ENCODE measurements at places on chromosomes 2 and 18.

- no peak for DNase-seq
Observed at GRCh38 chr18:75358928-75359327, 68.6 kb downstream of the SMIM21 start.

DNA sequence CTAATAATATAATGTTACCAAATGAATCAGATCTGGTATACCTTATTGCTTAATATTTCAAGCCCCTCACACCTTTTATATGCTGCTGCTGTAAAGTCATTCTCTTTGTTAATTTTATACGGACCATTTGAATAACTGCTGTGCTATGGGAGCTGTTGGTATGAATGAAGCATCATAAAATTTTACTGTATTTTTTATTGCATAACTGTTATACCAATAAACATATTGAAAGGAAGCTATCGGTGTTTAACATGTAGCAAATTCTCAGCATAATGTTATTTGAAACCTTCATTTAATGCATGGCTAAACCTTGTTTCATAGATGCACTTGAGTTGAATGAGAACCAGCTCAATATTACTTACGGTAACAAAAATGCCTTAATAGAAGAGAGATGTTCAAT is 1040.3 kb downstream of the SOCS6 start:
- DNase-seq = no peak

GRCh38 chr18:52716973-52717372 is 377.0 kb downstream of the DCC start:
- peak; percentile 38 for DNase-seq

DNA sequence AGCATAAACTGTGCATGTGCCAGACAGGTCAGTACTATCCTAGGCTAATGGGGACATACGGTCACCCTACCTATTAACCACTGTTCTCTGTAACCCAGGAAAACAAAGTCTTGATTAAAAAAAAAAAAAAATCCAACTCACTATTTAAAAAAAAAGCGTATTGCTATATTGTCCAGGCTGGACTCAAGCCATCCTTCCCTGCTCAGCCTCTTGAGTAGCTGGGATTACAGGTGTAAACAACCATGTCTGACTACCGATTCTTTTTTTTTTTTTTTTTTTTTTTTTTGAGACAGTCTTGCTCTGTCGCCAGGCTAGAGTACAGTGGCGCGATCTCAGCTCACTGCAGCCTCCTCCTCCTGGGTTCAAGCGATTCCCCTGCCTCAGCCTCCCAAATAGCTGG is 11.6 kb downstream of the ATAD2B start:
- no peak for DNase-seq

DNA sequence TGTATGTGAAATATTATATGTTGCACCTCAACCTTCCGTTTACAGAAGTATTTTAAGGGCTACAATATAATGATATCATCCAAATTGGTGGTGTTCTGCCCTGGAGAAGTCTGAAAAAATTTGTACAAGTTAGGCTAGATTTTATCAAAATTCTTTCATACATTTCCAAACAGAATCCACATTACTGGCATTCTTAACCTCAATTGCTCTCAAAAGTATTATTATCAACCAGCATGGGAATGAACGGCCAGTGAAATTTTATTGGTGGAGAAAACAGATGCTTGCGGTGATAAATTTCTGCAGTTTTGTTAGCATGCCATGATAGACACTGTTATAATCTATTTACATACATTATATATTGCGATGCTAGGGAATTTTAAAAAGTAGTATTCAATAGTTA is 88.3 kb upstream of the TFPI start:
- DNase-seq = no peak

- DNase-seq = peak; percentile 6
Observed at GRCh38 chr18:44969214-44969795, 288.6 kb downstream of the SETBP1 start.

DNA sequence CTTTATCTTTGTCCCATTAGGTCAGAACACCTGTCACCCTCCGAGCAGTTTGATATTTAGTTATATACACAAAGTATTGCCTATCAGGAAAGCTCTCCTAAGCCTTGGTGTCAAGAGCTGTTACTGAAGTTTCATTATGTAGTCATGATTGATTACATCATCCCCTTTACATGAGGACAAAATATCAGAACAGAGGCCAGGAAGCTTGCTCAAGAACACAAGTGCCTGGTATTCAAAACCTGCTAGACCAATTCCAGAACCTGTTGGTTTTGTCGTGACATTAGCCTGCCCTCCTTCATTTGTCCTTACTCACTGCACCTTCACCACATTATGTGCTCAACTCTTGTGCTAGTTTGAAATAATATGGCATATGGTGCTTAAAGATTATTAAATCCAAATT is 377.1 kb downstream of the CDH19 start:
- no peak for DNase-seq

- DNase-seq = no peak
Observed at GRCh38 chr2:43226955-43227829, 786 bp upstream of the ZFP36L2 start.

DNA sequence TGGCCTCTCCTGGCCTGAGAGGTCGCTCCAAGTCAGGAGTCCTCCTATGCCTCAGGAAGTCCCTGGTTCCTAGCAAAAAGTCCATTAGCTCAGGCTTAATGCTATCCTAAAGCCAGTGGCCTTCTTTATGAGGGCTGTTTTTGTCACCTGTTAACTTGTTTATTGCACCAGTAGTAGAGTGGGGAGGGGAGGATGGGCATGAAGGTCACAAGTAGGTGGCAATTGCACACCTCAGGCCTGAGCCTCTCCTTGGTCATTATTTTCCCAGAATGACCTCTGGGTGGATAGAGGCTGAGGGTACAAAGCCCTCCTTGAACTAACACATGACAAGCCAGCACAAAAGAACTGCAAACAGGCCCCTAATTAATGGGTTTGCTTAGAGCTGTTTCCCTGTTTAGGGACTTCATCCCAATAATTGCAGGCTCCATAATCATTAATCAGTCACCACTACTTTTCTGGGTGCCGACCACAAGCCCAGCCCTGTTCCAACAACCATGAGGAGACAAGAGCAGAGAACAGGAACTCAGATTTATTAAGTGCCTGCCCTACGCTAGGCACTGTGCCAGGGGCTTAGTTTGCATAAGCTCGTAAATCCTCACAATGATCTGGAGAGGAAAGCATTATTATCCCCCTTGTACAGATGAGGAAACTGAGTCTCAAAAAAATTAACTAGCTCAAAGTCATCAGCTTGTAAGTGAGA is 123.0 kb upstream of the PKDCC start:
- no peak for DNase-seq

DNA sequence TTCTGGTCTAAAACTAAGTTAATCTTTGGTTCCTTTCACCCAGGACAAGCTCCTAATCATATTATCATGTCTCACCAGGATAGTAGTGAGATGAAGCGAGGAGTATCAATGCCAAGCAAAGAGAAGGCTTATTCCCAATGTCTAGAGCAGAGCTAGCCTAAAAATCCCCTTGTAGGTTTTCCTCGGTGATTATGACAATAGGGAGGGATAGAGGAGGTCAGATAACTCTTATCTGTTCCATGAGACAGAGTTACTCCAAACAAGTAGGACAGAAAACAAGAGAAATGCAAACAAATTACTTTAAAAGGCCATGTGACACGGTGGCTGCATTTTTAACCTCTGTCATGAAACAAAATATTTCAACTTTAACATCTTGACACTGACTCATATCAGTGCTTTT is 623.1 kb downstream of the ADCYAP1 start:
- DNase-seq = no peak

DNA sequence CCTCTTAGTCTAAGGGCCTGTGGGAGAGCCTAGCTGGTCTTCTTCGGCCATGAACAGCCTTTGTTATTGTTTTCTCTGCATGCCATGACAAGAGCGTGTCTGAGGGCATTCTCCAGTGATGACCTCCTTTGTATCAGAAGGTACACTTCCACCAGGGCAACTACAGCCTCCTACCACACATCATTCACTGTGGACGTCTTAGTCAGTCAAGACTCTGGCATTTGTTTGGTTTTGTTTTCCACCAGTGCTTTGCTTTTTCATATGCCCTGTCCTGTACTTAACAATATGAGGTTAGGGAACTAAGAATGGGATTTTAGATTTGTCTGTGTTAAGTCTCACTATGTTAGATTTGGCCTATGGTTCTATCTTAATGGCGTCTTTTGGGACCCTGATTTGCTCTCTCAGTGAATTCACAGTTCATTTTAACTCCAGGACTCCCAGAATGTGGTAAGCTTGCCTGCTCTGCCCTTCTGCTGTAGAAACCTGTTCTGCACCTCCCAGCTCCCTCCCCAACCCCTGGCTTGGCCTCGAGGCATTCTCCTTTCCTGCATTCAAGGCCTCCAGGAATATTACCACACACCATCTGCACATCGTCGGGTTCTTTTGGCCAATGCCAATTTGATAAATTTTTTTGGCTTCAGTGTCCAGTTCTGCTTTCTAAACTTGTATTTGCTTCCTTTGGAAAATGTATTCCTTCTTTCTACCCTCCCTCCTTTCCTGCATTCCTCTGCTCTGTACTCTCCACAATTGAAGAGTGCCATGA is 42.8 kb upstream of the IL1R1 start:
- DNase-seq = no peak

DNA sequence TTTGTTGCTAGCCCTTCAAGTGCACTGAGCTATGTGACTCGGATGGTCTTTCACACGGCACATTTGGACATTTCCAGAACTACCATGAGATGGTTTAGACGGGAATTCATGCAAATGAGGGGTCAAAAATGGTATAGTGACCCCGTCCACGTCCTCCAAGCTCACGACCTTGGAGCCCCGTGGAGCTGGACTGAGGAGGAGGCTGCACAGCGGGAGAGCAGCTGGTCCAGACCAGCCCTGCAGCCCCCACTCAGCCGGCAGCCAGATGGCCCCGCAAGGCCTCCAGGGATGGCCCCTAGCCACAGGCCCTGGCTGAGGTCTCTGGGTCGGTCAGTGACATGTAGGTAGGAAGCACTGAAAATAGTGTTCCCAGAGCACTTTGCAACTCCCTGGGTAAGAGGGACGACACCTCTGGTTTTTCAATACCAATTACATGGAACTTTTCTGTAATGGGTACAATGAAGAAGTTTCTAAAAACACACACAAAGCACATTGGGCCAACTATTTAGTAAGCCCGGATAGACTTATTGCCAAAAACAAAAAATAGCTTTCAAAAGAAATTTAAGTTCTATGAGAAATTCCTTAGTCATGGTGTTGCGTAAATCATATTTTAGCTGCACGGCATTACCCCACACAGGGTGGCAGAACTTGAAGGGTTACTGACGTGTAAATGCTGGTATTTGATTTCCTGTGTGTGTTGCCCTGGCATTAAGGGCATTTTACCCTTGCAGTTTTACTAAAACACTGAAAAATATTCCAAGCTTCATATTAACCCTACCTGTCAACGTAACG is 88.8 kb downstream of the EPAS1 start:
- no peak for DNase-seq

- peak; percentile 90 for DNase-seq
Observed at GRCh38 chr2:65056215-65057053, at the start of gene CEP68. TSS of gene CEP68 (plus strand) at chr2:65056416. CDS start at chr2:65069445, 13,029 bp downstream.

GRCh38 chr2:176291335-176291734 is 22.1 kb downstream of the MTX2 start:
- DNase-seq = no peak

DNA sequence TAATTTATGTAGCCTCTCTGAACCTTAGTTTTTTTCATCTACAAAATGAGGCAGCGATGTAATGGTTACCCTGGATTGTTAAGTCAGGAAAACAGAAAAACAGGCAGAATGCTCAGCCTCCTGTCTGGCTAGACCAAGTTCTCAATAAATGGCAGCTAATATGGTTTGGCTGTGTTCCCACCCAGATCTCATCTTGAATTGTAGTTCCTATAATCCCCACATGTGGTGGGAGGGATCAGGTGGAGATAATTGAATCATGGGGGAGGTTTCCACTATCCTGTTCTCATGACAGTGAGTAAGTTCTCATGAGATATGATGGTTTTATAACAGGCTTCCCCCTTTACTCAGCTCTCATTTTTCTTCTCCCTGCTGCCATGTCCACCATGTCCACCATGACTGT is 220.0 kb downstream of the CMPK2 start:
- DNase-seq = no peak

DNA sequence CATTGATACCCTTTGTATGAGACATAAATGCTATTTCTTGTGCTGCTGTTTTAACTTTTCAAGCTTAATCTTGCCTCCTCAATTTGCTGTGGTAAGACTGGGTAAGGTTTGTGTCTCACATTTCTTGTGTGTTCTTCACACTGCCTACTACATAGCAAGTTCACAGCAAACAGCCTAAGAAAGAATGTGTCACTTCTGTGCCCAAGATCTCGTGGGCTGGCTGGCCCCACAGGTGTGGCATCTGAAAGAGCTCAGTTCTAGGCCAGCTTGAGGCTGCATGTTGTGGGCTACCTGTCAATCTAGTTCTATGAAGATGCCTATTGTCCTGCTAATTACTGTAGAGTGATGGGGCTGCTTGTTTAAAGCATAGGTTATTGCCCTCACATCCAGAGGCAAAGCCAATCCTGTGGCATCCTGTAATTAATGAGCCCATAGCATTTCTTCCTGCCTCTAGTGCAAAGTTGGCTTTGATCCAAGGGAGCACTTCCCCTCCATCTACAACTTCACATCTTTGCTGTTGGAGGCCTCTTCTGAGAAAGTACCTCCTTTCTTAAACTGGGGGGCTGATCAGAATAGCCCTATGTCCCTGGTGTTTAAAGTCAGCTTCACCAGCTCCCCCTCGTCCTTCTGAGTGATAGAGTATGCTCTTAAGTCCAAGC is 40.9 kb upstream of the ASPRV1 start:
- DNase-seq = no peak

DNA sequence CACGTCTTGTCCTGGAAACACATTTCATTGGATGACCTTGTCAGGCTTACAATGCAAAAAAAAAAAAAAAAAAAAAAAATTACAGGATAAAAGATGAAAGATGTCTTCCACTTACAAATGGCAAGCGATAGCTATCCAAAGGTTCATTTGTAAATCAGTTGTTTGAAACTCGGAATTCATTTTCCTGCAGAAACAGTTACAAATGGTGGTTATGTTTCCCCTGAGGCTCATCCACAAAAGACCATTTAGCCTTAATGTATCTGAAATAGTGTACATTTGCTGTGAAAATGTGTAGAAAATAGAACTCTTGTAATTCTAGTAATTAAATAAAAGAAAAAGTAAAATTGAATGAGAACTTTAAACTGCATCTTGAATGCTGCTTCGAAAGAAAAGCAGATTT is 25.9 kb downstream of the DPP10 start:
- no peak for DNase-seq

DNA sequence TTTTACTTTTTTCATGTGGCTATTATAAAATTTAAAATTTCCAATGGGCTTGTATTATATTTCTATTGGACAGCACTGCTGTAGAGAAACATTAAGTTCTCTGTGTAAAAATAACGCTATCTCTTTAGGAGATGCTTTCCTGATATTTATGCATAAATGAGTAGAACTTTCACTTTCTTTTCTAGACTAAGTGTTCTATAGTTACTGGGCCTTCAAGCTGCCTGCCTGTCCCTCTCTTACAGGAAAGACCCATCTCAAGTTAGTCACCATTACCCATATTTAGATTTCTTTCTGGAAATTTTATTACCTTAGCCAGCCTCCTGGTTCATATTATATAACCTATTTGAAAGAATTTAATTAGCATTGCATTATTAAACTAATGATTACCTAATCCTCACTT is 4.8 kb downstream of the ITGA4 start:
- DNase-seq = no peak
